ENCODE measurements at places on chromosomes 2 and 18.

DNA sequence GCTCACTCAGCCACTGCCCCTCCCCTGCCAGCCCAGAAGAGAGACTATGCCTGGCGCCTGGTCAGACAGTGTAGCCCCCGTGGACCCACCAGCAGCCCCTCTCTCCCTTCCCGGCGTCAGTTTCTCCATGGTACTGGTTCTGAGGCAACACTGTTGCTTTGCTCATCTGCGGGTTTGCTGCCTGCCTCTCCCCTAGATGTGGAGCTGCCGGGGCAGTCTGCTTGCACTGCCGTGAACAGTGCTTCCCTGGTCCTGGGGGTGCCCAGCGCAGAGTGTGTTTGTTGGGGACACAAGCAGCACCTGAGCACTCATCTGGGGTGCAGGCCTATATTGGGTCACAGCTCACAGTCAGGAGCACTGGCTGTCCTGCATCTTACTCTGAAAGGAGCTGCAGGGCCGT lies 309.9 kb downstream of the NDUFA10 start:
- DNase-seq, result no peak

GRCh38 chr2:55147531-55147930 lies 84.6 kb downstream of the CLHC1 start:
- no peak for DNase-seq

DNA sequence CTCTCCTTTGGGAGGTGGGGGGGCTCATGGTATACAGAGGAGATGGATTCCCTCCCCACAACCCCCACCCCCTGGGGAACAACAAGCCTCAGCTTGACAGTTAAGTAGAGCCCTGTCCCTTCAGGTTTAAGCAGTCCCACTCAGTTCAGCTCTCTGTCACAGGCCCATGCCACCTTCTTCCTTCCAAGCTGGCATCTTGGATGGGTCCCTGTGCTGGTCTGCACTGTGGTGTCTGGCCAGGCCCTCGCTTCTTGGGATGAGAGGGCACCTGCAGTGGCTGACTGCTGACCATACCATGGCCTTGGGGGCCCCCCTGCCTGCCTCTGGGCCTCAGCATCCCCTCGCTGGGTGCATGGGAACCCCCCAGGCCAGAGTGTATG lies 20.4 kb upstream of the GPR17 start:
- no peak for DNase-seq

GRCh38 chr2:9374071-9374730 lies 49.1 kb downstream of the ITGB1BP1 start:
- no peak for DNase-seq

DNA sequence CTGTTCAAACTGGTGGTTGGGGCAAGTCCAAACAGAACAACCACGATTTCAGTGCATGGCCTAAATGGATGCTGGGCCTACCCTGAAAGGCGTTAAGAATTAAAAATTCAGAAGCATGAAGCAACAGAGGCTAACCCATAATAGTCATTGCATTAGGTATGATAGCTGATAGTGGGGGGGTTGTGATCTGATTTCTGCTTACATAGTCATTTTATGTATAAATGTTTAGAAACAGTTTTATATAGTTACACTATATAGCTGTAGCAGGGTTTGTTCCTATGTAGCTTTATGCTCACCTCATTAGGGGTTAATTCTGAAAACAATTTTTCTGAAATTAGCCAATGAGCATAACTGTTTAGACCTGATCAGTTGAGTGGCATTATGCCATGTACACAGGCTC lies 9.6 kb downstream of the TAF1B start:
- DNase-seq, result no peak

DNA sequence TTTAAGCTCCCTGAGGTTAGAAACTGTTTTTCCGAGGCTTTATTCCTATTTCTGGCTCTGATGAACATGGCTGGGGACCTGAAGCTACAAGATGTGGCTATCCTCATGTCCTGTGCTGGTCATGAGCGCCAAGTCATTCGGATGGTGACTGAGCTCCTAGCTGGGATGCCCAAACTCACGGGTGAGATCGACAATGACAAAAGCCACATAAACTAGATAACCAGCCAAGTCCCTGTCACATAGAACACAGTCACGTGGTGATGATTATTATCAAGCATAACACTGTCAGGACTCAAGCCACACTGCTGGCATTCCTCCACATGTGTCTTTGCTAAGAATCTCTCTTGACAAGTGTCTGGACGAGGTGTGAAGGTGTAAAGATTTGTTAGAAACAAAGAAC lies 274.9 kb downstream of the CLIP4 start:
- DNase-seq, result no peak

GRCh38 chr18:65936678-65937077 lies 185.9 kb downstream of the CDH7 start:
- no peak for DNase-seq

DNA sequence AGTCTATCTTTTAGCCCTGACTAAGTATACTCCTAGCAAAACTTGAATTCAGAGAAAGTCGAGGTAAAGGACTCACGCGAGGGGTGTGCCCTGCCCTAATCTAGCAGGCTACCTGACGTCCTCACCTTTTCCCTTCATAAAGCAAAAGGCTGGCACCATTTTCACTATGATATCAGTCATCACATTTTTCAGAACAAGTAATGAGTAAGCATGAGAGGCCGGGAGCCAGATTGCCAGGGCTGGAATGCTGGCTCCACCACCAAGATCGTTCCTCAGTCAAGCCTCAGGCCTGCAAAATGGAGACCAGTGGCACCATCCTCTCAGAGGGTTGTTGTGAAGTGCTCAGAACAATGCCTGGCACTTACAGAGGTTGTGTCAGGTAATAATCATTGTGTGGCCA lies 18.7 kb upstream of the NCKAP5 start:
- no peak for DNase-seq

DNA sequence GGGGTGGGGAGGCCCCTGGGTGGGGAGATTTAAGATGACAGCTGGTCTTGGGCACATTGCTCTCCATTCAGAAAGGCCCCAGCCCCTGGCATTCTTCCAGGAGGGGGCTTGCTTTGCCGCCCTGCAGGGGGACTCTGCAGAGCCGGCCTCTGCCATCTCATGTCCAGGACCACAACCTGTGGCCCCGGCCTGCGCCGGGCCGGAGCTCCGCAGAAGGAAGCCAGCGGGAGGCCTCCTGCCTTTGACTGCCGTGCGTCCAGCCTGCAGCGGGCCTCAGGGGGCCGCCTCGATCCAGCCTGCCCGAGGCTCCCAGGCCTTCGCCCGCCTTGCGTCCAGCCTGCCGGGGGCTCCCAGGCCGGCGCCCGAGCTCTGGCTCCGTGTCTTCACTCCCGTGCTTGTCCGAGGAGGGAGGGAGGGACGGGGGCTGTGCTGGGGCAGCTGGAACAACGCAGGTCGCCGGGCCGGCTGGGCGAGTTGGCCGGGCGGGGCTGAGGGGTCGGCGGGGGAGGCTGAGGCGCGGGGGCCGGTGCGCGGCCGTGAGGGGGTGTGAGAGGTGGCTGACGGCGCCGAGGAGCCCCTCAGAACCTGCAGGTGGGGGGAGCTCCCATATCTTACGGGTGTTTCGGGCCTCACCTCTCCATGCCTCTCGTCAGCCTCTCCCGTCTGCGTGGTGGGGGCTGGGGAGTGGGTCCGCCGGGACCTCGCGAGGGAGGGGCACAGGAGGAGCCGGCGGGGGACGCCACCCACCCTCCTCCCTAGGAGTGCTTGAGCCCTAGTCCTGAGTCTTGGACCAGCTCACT lies 20.4 kb downstream of the GPC1 start:
- no peak for DNase-seq

- DNase-seq, result peak; percentile 61
Observed at GRCh38 chr18:63511285-63511684, 30.9 kb upstream of the SERPINB12 start.

- DNase-seq, result no peak
Observed at GRCh38 chr18:52236131-52236530, 103.9 kb upstream of the DCC start.

DNA sequence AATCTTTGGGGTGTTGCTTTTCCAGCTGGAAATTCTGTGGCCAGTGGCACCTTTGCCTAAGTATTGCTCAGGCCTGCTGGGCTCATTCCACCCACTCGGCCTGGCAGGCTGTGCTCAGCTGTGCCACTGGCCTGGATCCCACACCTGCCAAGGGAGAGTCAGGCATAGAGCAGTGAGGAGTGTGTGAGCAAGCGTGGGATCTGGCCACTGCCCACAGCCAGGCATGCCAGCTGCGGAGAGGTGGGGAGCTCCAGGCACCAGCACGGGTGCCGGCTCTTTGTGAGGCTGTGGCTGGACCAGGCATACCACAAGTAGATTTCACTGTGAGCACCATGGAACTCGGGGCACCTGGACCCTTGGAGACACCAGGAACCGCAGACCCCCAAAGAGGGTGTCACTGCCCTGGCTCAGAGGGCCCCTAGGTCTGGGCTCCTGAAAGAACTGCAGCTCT lies 118.1 kb upstream of the MAP2 start:
- no peak for DNase-seq

GRCh38 chr2:237882510-237883481 lies 23.4 kb downstream of the RAMP1 start:
- DNase-seq, result no peak

DNA sequence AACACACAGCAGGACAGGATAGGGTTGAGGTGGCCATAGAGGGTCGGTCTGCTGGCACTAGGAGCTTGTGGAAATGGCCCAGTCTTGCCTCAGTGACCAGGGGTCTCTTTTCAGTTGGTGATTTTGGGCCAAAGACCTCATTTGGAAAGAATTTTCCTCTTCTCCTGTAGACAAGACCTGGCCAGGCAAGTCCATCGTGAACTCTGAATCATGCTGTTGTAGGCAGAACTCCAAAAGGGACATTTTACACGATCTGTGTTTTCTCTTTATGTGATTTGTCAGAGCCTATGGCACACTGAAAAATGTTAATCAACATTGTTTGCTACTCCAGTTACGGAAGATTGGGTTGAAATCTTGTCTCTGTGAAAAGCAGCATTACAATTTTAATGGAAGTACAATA lies 126.1 kb upstream of the PXDN start:
- DNase-seq, result no peak

GRCh38 chr2:172834881-172835280 lies 99.2 kb downstream of the RAPGEF4 start:
- no peak for DNase-seq

DNA sequence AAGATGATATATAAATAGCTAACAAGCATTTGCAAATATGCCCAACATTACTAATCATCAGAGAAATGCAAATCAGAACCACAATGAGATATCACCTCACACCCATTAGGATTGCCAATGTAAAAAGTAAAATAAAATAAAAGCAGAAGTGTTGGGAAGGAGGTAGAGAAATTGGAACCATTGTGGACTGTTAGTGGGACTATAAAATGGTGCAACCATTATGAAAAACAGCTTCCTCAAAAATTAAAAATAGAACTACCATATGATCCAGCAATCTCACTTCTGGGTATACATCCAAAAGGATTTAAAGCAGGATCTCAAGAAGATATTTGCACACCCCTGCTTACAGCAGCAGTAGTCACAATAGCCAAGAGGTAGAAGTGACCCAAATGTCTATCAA lies 99.8 kb upstream of the DAPL1 start:
- DNase-seq, result no peak

DNA sequence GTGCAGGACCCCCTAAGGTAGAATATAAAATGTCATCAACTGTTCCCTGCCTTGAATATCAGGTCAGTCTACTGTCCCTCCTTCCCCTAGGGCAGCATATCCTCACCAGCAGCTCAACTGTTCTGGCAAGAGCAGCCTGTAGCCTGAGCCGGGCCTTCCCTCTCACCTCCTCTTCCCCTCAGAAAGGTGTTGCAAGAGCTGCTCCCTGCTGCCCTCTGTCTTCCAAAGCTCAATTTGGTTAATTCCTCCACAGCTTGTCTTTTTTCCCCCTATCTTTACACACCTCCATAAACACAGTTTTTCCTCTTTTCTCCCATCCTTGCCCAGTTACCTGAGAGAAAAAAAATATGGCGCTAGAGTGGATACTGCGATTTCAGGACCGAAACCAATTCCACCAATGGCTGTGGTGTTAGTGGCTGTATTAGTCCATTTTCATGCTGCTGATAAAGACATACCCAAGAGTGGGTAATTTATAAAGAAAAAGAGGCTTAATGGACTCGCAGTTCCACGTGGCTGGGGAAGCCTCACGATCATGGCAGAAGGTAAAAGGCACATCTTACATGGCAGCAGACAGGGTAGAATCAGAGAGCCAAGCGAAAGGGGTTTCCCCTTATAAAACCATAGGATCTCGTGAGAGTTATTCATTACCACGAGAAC lies 184.7 kb downstream of the MREG start:
- DNase-seq, result peak; percentile 57

All from HFFc6 (cell line).